Right renal pelvis (tissue), 4 donors: ENCODE measurements at places on chromosomes 12 and 14. TPM values are rescaled to one million over a fixed set of nuclear protein-coding genes. Genes with fewer than 3 reads are reported as not detected.

DNA sequence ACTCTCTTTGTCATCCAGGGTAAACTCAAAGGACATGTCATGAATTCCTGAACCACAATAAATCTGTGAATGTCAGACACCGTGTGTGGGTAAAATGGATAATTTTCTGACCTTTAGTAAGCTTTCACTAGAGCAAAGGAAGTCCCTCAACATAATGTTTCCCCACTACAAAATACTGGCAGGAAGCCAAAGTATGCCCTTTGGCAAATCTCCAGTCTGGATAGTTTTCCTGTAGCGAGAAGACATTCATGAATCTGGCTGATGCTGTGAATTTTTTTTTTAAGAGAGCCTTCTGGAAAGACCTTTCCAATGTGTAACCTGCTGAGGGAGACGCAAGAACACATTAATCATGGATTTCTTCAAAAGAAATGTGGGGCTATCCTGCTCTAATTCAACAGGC lies 389.6 kb upstream of the DDHD1 start:
- DNase-seq = peak; percentile 48

The CNTN1 gene
- polyA plus RNA-seq = 64.4 TPM

- DNase-seq = no peak
Measured at GRCh38 chr12:124144531-124145194, 150.2 kb upstream of the RFLNA start.

The PMEL gene
- polyA plus RNA-seq = 3.0 TPM

The DNAJC22 gene
- 22.6 TPM for polyA plus RNA-seq

DNA sequence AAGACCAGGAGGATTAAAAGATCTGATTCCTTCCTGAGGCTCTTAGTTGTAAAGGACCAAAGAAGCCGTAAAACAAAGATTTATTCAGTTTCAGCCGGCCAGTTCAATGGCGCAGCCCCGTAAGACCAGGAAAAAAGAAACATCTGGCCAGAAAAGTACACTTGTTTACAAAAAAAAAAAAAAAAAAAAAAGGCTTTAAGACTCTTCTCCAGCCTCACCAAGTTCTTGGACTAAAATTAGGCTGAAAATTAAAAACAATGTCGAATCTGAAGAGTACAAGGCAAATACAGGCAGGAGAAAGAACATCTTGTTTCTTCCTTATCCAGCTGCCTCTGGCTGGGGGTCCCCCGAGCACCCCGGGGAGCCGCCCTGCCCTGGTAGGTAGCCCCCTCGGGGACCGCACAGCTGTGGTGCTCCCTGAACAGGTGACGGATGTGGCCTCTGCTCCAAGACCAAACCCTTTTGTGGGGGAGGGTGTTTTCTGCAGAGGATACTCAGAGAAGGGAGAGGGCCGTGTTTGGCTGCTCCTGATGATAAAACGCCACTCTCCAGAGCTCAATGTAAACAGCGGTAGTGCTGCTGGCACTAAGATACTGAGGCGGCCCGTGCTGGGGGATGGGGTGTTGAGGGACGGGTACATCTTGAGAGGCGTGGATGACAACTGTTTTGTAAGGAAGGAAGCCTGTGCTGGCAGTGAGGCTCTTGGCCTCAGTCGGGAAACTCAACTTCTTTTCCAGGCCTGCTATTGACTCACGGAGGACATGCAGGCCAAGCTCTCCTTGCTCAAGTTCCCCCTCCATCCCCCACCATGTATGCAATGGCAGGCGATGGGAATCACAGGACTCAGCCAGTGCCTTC lies 201.0 kb upstream of the DIO3 start:
- no peak for DNase-seq

- no peak for DNase-seq
Measured at GRCh38 chr14:81353691-81354323, 46.3 kb downstream of the STON2 start.

The CCDC175 gene
- polyA plus RNA-seq = 0.42 TPM

The BMP4 gene
- 41.6 TPM for polyA plus RNA-seq

GRCh38 chr14:22131749-22132476 lies 457.1 kb downstream of the DAD1 start:
- DNase-seq = no peak

- no peak for DNase-seq
Measured at GRCh38 chr12:13177906-13178305, 18.6 kb upstream of the EMP1 start.
